Stimulated activated CD4-positive, alpha-beta T cell treated with anti-CD3 and anti-CD28 coated beads, Interleukin-4, amount 100 ng/mL, for 48 hours (primary cell): ENCODE measurements at places on chromosomes 13 and 19.
A peak's percentile ranks its signal among the peaks of the same experiment; 100 is the strongest.

- no peak for DNase-seq
Measured at GRCh38 chr13:77118134-77118533, 91.2 kb upstream of the FBXL3 start.

DNA sequence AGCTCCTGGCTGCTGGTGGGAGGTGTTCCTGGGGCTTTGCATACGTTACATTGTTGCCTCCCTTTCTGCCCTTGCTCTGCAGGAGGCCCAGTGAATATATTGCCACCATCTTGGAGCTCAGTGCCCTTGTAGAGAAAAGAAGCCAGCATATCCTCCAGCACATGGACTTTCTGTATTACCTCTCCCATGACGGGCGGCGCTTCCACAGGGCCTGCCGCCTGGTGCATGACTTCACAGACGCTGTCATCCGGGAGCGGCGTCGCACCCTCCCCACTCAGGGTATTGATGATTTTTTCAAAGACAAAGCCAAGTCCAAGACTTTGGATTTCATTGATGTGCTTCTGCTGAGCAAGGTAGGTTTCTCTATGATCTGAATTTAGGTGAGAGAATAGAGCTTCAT is 10.5 kb downstream of the CYP4F12 start:
- DNase-seq: no peak

- no peak for DNase-seq
Measured at GRCh38 chr19:49837009-49837310, 14.0 kb upstream of the PTOV1 start.

- DNase-seq: no peak
Measured at GRCh38 chr13:60654415-60654814, 257.4 kb downstream of the TDRD3 start.

GRCh38 chr19:41421314-41421713 is 5.9 kb downstream of the B3GNT8 start:
- DNase-seq: no peak

- no peak for DNase-seq
Measured at GRCh38 chr13:45242070-45242469, 41.2 kb upstream of the KCTD4 start.

- DNase-seq: no peak
Measured at GRCh38 chr19:11203194-11204075, 6.1 kb upstream of the KANK2 start.

DNA sequence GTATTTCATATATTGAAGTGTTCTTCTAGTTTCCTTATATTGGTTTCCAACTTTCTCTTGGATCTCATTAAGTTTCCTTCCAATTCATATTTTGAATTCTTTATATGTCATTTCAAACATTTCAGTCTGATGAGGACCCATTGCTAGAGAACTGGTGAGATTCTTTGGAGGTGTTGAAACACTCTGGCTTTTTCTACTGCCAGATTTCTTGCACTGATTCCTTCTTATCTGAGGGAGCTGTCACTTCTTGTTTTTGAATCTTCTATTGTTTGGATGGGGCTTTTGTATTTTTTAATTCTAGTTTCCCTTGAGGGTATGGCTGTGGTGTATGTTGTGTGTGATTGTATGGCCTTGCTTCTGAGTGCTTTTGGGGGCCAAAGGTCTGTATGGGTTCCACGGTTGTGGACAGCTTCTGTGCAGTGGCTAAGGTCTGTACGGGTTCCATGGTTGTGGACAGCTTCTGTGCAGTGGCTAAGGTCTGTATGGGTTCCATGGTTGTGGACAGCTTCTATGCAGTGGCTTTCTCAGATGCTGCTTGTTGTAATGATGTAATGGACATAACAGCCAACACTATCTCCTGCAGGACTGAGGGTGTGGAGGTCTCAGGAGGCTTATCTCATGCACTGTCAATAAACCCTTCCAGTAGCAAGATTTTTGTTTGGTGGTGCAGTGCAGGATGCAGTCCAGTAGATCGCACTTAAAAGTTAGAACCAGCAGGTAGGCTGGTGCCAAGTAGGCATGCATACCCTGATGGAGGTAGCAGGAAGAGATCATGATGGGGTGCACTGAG is 36.8 kb downstream of the ACSBG2 start:
- no peak for DNase-seq

DNA sequence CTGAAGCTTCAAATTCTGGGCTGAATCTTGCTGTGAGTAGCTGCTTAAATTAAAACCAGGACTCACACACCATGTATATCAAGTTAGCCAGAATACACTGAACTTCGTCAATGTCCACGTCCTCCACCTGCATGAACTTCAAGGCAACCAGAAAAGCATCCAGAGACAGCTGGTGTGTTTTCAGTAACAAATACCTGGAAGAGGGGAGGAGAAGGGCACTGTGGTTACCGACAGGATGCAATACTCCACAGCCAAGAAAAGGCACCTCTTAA is 20.4 kb downstream of the PROZ start:
- no peak for DNase-seq

DNA sequence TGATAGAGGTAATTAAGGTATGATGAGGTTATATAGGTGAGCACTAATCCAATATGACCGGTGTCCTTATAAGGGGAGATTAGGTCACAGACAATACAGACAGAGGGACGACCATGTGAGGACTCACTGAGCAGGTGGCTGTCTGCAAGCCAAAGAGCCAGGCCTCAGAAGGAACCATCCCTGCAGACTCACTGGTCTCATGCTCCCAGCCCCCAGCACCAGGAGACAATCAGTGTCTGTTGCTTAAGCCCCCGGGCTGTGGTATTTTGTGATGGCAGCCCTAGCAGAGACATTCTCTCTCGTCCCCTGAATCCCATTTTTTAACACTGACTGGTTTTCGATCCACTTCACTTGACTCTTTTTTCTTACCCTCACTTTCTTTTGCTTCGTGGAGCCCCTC is 51.9 kb upstream of the PABPC3 start:
- no peak for DNase-seq

DNA sequence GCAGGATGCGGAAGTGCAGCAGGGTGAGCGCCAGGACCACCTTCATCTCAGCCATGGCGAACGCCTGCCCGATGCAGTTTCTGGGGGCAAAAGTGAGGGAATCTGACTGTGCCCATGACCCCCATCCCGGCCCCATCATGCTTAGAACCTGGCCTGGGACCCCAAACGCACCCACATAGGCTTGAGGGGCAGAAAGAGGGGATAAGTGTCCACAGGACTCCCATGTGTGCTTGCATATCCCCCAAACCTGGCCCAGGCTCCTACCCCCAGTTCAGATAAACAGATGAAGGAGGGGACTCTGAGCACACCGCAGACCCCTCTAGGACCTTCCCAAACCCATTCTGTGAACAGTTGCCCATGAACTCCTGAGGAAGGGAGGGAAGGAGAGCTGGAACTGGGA is 16.0 kb upstream of the CYP4F2 start:
- DNase-seq: no peak

- no peak for DNase-seq
Measured at GRCh38 chr13:28268800-28269223, 130.5 kb downstream of the PAN3 start.

DNA sequence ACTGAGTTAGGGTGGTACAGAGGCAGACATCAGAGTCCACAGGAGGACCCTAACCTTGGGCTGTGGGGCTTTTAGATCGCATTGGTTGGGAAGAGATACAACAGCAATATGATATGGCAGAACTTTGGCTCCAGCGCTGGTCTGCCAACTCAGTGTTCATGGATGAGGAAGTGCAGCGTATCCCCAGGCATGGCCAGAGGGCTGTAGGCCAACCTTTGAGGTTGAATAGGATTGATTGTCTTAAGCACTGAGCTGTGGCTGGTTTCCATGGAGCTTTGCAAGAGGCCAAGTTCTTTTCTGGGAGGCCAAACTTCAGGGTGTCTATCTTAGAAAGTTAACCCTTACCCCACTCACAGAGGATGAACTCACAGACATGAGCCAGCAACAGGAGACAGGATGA is 144.1 kb upstream of the TMTC4 start:
- DNase-seq: no peak

GRCh38 chr19:10896851-10897526 is 25.6 kb downstream of the CARM1 start:
- DNase-seq: no peak

DNA sequence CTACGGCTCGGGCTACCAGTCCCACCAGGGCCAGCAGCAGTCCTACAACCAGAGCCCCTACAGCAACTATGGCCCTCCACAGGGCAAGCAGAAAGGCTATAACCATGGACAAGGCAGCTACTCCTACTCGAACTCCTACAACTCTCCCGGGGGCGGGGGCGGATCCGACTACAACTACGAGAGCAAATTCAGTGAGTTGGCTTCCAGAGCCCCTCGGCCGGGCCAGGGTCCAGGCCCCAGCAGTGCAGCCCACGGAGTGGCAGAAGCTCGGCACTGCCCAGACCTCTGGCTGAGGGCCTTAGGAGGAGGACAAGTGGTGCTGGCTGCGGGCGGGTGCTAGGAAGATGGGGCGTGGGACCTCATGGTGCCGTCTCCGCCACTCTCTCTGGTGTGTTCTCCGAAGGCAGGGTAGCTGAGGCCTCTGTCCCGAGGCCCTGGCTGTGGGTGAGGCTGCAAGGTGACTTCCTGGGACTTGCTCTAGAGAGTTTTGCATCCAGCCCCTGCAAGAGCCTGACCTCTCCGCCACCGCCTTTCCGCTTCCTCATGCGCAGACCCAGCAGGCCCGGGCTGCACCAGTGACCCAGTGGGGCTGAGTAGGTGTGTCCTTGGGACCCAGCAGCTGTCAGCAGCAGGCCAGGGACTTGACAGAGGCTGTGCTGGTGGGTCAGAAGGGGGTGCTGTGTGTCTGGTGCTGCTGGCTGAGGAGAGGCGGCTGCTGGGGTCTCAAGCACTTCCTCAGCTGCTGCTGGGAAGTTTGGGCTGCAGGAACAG is 13.5 kb upstream of the QTRT1 start:
- no peak for DNase-seq

DNA sequence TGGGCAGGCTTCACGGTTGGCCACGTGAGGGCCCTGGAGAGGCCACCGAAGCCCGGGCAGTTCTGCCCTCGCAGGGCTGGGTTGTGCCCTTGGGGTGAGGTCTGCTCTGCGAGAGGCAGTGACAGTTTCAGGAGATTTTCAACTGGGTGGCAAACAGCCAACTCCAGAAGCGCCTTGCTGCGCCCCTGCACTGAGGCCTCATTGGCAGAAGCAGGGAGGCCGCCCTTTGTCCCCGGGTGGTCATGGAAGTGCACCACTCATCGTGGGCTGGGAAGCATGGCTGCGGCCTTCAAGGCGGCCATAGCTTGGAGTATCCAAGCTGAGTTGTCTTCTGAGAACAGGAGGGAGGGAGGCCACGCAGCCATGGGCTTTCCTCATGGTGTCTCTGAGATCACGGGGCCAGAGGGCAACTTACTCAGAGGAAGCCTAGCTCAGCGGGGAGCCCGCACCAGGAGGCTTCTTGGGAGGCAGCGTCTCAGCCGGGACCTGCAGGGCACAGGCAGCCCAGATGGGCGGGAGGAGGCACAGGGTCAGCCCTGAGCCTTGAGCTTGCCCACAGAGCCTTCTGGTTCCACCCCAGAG is 14.8 kb downstream of the PLEKHJ1 start:
- no peak for DNase-seq

DNA sequence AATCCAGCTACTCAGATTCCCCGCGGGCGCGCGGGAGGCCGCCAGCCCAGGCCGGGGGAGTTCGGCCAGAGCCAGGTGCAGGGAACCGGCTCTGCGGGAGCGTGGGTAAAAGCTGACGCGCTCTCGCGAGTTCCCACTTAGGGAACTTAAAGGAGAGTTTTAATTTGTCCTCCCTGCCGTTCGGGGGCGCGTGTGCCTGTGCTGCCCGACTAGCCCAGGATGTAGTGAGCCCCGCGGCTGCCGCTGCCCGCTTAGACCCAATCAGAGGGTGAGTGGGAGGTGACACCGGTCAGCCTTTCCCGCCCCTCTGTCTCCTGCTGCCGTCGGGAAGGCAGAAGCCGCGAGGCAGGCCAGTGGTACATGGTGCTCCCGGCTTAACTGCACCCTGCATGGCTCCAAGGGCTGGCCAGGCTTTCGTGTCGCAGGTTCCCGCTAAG is 36.0 kb upstream of the NEK3 start:
- peak; percentile 34 for DNase-seq

DNA sequence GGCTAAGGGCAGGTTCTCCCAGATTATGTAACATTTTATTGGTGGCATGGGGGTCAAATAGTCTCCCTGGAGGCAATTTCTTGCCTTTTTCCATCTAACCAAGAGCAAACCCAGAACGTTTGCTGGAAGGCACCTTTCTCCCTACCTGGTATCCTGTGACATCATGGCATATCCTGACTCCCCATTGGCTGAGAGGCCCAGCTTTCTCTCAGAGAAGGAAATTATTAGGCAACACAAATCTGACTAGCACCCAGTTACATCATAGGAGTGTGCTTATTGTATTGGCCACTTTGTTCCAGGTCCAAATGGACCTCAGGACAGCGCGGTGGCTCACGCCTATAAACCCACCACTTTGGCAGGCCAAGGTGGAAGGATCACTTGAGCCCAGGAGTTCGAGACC is 13.0 kb downstream of the NTN5 start:
- no peak for DNase-seq

DNA sequence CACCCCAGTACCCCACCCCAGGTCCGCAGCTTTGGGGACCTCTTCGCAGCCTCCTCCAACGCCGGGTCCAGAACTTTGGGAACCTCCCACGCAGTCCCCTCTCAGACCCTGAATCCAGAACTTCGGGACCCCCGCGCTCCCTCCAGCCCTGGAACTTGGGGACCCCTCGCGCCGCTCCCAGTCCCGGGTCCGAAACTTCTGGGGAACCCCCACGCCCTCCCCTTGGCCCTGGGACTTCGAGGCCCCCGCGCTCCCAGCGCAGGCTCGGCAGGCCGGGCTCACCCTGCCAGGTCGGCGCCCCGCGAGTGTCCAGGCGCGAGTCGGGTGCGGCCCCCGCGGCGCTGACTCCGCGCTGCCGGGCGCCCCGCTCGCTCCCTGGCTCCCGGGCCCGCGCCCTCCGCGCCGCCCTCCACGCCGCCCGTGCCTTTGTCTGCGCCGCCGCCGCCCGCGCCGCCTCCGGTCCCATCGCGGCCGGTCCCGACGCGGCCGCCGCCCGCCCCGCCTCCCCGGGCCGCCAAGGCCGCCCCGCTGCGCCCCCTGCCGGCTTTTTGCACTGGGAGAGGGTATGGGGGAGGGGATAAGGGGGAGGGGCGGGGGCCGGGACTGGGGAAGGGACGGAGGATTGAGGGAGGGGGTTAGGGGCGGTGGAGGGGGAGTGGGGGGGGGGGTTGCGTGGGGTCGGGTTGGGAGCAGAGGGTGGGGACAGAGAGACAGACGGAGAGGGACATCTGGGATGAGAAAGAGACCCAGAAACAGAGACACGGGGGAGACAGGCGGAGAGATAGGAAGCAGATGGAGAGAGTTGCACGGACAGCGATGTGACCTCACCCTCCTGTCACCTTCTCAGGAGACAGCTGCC is at the start of gene HOMER3:
Gene HOMER3 (minus strand): TSS at position 449 of the 859 bp plus-strand sequence. CDS start 2,235 bp downstream, outside the sequence.
- DNase-seq: peak; percentile 77

GRCh38 chr13:51764184-51765141 is 39.5 kb downstream of the DHRS12 start:
- peak; percentile 43 for DNase-seq

GRCh38 chr13:30364133-30364532 is 56.8 kb upstream of the KATNAL1 start:
- DNase-seq: no peak

DNA sequence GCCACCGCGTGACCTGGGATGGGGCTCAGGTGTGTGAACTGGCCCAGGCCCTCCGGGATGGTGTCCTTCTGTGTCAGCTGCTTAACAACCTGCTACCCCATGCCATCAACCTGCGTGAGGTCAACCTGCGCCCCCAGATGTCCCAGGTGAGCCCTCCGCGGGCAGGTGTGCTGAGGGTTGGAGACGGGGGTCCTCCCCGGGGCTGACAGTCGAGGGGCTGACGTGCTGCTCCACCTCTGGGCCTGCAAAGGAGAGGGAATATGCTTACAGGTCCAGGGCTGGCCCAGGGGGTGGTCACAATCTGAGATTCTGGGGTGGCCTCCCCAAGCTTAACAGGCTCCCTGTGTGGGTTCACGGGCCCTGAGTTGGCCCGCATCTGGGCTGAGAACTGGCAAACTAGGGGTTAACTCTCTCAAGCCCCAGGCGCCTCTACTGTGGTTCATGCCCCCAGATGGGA is 386 bp downstream of the VAV1 start:
- no peak for DNase-seq
